ENCODE measurements at places on chromosomes 5 and 9.

DNA sequence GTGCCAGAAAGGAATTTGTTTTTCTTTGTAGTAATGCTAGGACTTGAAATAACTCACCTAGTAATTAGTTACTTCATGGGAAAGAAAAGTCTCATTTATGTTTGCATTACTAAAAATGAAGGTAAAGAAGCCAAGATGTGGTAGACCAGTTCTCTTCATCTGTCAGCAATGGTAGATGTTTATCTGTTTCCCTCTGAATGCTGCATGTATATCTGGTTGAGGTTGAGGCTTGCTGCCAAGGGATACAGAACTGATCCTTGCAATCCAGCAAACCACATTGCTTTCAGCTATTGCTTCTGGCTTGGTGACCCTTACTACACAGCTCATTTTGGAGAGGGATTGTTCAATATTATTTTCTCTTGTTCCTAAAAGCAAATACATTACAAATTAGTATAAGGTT is 73.6 kb downstream of the ZNF474 start:
- DNase-seq = no peak

GRCh38 chr9:91494751-91495150 is 71.1 kb upstream of the NFIL3 start:
- no peak for DNase-seq

GRCh38 chr5:127942246-127943060 is 141.1 kb upstream of the SLC12A2 start:
- no peak for DNase-seq

- DNase-seq = no peak
Observed at GRCh38 chr9:73174330-73174980, 22.8 kb downstream of the ANXA1 start.

DNA sequence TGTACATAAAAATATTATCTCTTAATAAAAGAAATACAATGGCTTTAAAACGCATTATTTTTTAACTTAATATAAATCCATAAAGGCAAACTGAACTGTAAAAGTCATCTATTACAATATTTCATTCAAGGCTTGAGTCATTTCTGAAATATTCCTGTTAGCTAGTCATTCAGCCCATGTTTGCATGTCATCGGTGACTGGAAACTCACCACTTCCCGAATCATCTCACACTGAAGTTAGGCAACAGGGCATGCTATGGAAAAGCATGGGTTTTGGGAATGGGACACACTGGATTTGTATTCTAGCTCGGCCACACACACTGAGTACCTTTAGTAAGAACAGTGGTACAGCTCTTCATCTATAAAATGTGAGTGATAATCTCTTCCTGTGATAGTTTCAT is 691.1 kb upstream of the C9orf72 start:
- no peak for DNase-seq

DNA sequence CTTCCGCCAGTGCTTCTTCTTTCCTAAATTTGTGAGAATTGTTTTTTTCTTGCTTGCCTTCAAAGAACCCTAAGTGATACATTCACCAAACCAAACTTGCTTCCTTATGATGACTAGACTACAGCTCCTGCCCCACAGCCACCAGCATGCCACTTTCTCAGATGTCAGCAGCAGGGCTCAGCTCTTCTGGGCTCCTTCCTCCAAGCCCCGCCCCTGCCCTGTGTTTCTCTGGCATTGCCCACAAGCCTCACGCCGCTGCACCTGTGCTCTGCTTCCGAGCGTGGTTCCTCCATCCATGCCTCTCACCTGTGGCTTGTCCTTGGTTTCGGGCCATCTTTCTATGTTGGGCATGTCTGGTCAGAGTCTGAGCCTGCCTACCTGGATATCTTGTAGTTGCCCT is 10.6 kb downstream of the UNC5A start:
- DNase-seq = no peak

GRCh38 chr5:134463991-134464760 is 52.5 kb upstream of the CDKN2AIPNL start:
- no peak for DNase-seq

- DNase-seq = no peak
Observed at GRCh38 chr5:18375641-18376040, 741.4 kb downstream of the TAF11L14 start.

GRCh38 chr5:111469293-111469896 is 42.9 kb downstream of the STARD4 start:
- no peak for DNase-seq

- no peak for DNase-seq
Observed at GRCh38 chr5:94367900-94368299, 250.5 kb downstream of the KIAA0825 start.

DNA sequence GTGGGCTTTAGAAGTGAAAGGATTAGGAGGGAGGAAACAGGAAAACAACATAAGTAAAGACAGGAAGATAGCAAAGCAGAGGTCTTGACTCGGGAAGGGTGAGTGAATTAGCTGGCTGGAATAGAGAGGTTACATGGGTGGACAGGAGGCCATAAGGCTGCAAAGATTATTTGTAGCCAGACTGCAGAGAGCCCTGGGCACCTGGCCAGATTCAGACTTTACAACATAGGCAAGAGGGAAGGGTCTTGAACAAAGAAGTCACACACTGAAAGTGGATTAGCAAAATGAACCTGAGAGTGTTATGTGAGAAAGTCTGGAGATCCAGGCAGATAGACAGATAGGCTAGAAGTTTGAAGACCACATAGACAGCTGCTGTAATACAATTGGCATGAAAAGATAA is 29.7 kb upstream of the CER1 start:
- DNase-seq = no peak

- DNase-seq = no peak
Observed at GRCh38 chr5:90612919-90613318, 54.3 kb downstream of the ADGRV1 start.
